BE2C (cell line): ENCODE measurements at places on chromosomes 7 and 10.

DNA sequence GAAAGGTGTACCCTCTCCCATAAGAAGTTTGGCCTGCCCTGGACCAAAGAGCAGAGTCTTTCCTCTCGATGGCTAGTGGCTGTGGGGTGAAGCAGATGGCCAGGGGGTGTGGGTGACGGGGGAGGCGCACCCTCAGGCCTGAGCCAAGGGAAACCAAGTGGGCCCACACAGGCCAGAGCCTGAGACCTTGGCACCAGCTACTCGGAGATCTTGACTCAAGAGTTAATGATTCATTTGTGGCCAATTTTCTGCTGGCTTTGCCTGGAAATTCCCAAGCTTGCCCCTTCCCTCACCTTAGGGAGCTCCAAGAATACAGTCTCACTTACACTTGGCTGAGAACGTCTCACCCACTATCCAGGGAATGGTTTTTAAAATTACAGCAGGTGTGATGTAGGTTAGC lies 42.7 kb downstream of the ZMIZ1 start:
- DNase-seq, result no peak

DNA sequence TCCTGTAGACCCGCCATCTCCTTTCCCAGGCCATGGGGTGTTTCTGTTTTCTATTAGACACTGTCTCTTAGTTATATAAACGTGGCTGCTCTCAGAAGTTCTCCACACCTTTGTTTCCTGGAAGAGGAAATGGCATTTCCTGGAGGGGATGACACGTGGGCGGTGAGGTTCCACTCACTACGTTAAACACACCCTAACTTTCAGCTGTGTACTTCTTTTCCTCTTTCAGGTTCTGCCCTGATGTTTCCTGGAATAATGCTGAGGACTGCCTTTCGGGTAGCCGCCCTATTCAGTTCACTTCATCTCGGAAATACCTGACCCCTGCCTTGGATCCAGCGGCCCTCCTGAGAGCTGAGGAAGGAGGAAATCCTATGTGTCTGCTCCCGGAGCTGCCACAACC lies 3.4 kb upstream of the PRKCQ start:
- DNase-seq, result no peak

DNA sequence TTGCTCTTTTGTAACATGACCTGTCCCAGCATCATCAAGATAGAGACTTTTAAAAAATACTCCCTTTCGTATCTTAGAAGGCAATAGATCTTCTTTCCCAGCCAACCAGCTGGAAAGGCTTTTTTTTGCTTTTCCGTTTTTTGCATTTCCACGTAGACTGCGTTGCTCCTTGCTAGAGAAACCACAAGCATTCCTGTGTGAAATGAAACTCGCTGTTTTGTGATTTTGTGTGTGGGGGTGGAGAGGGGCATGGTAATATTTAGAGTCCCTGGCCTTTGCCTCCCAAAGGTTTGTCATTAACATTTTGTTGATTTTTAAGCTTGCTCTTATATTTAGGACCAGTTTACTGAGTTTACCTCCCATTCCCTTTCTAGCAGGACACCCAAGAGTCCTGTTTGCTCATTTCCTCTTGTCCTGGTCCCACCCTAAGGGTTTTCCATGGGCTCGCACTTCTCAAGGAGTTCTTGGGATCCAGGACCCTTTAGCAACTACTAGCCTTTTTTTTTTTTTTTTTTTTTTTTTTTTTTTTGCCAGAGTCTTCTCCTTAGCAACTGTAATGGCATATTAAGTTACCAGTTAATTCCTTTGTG lies 243.6 kb downstream of the BICC1 start:
- no peak for DNase-seq

GRCh38 chr10:11729790-11730315 lies 12.3 kb upstream of the ECHDC3 start:
- no peak for DNase-seq

DNA sequence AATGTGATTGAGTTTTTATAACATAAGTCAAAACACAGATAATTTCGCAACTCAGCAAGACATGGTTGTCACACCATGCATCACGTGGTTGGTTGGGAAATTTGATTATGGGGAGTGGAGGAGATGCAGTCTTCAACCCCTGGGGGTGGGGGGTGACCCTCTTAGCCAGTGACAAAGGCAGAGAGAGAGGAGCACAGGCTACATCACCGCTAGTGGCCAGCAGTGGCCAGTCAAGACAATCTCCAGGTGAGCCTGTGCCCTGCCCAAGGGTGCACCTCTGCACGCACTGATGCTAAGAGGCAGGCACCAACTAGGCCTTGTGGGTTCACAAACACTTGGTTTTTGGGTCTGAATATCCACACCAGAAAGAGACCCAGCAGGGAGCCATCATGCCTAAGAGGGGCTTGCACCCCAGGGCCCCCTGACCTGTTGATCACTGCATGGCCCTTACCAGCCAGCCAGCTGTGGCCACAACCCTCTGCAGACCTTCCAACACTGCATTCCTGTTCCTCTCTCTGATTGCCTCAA lies 244.4 kb downstream of the FANK1 start:
- no peak for DNase-seq

GRCh38 chr10:17035446-17035845 lies 94.2 kb downstream of the CUBN start:
- no peak for DNase-seq

- DNase-seq, result no peak
Observed at GRCh38 chr7:23117841-23118240, 12.3 kb downstream of the KLHL7 start.

- no peak for DNase-seq
Observed at GRCh38 chr7:3302681-3303320, 1.7 kb downstream of the SDK1 start.

GRCh38 chr7:44186736-44187135 lies 2.5 kb downstream of the GCK start:
- DNase-seq, result no peak

DNA sequence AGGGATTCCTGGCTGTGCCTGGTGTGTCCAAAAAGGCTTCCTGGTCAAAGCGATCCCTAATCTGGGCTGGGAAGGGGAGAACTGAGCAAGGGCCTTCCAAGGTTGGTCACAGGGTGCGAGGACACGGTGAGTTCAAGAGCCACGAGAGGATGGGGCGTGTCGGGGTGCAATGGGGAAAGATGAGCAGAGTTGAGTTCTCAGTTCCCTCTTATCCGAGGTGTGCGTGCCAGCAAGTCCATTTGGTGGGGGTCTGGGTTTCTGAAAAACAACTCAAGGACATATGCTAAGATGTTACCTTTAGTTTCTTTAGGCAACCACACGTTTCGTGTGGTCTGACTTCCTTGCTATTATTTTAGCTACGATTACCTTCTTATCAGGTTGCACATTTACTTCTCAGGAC lies 1.3 kb downstream of the ZNF775 start:
- DNase-seq, result no peak

GRCh38 chr10:132607961-132608495 lies 70.4 kb downstream of the INPP5A start:
- DNase-seq, result no peak

- DNase-seq, result no peak
Observed at GRCh38 chr7:70775570-70776156, 356.3 kb upstream of the GALNT17 start.

DNA sequence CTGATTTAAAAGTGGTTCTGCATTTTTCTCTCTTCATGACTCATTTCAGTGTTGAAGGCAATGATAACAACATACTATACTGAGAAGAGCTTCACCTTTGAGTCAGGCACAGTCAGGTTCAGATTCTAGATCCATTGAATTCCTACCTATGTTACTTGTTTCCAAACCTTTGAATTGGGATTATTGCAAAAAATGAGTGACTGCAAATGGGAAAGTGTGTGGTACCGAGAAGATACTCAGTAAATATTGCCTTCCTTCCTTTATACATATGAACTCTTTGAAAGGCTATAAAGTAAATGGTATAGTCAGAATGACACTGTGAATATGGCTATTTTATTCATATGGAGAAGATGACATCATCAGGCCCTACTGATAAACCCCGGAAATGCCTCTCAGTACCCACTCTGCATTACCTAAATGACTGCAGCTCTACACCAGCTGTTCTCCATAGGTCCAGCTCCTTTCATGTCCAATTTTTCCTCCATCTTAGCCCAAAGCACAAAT lies 66.7 kb upstream of the FGL2 start:
- DNase-seq, result no peak

GRCh38 chr7:34612661-34613060 lies 45.4 kb upstream of the NPSR1 start:
- DNase-seq, result no peak

GRCh38 chr10:35855155-35855947 lies 213.3 kb upstream of the FZD8 start:
- no peak for DNase-seq

DNA sequence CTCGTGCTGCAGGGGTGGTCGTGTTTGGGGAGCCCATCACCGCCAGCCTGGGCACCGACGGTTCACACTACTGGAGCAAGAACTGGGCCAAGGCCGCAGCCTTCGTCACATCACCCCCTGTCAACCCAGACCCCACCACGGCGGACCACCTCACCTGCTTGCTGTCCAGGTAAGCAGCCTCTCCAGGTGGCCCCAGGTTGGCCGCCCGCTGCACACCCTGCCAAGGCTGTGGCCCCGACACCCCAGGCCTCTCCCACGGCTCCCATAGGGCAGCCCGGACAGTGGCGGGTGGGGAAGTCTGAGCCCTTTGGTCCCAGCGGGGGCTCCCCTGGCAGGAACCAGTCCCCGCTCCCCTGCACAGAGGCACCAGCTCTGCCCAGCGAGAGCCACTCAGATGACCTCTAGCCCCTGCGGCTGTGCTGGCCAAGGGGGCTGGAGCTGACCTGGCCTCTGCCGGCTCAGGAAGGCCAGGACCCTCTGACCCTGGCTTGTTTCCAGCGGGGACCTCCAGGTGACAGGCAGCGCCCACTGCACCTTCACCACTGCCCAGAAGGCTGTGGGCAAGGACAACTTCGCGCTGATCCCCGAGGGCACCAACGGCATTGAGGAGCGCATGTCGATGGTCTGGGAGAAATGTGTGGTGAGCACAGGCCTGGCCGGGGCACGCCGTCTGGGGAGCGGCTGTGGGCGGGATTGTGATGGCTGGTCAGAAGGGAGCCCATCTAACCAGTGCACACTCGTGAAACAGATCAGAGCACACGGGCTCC lies 13.8 kb downstream of the DPYSL4 start:
- DNase-seq, result no peak

- DNase-seq, result no peak
Observed at GRCh38 chr7:92354214-92354613, 93.1 kb upstream of the GATAD1 start.

DNA sequence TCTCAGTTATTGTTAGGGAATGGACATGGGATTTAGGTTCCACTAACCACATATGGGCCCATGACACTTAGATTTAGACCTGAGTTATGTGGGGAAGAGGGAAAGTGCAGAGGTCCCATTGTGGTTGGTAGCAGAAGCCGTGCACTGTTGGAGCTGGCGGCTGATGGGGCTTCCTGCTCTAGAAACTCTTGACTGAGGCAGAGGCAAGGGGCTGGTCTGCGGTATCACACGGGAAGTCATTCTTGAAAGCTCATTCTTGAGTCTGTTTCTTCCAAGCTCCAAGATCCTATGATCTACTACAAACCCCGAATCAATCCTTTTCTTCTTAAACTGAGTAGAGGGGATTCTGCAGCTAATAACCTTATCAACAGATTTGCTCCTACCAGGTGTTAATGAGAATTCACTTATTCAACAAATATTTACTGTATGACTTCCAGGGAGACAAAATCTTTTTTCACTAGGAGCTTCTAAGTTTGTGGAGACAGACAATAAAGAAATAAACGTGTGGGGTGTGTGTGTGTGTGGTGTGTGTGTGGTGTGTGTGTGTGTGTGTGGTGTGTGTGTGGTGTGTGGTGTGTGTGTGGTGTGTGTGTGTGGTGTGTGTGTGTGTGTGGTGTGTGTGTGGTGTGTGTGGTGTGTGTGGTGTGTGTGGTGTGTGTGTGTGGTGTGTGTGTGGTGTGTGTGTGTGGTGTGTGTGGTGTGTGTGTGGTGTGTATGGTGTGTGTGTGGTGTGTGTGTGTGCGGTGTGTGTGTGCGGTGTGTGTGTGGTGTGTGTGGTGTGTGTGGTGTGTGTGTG lies 57.1 kb downstream of the AOC1 start:
- no peak for DNase-seq
